ENCODE measurements at places on chromosomes 11 and 22. TPM values are rescaled to one million over a fixed set of nuclear protein-coding genes. Genes with fewer than 3 reads are reported as not detected.

The UBQLN3 gene
- not detected for polyA plus RNA-seq

The LRRC74B gene
- polyA plus RNA-seq, result 0.11 TPM

The H19 gene
- polyA plus RNA-seq, result 2,601 TPM

The SLC7A4 gene
- 0.94 TPM for polyA plus RNA-seq

The HMOX1 gene
- polyA plus RNA-seq, result 34.4 TPM

The CHST1 gene
- polyA plus RNA-seq, result 6.3 TPM

The IFITM2 gene
- 156 TPM for polyA plus RNA-seq

The PATE2 gene
- 0.07 TPM for polyA plus RNA-seq

The LDHAL6A gene
- 0.44 TPM for polyA plus RNA-seq

The DCHS1 gene
- polyA plus RNA-seq, result 30.3 TPM

The TTC28 gene
- polyA plus RNA-seq, result 29.8 TPM

The SMIM38 gene
- 0.43 TPM for polyA plus RNA-seq

The RHOG gene
- polyA plus RNA-seq, result 22.4 TPM

The ME3 gene
- polyA plus RNA-seq, result 30.9 TPM

The KRTAP5-11 gene
- polyA plus RNA-seq, result not detected

Measured in right renal cortex interstitium (tissue), 3 donors.